ENCODE measurements at places on chromosomes 11 and 22. TPM values are rescaled to one million over a fixed set of nuclear protein-coding genes. Genes with fewer than 3 reads are reported as not detected.

Gene OR8D1
- not detected for total RNA-seq

Gene MYRF
- total RNA-seq: 20.8 TPM

Gene ANO3
- total RNA-seq: not detected

Gene FJX1
- 39.3 TPM for total RNA-seq

Gene OR52I2
- total RNA-seq: not detected

Gene KCNJ1
- not detected for total RNA-seq

Gene OR5A1
- not detected for total RNA-seq

Gene NUP98
- total RNA-seq: 61.9 TPM

Gene UPK2
- total RNA-seq: 0.41 TPM

Gene SMIM38
- total RNA-seq: not detected

Gene DDB1
- total RNA-seq: 163 TPM

Gene MMP7
- total RNA-seq: 33.8 TPM

Gene C11orf91
- 0.58 TPM for total RNA-seq

Gene NAALAD2
- not detected for total RNA-seq

Gene SYT8
- total RNA-seq: 0.42 TPM

Gene OR51B2
- not detected for total RNA-seq

Gene OR51B5
- total RNA-seq: 0.10 TPM

Gene FGF3
- not detected for total RNA-seq
